ENCODE measurements at places on chromosomes 1 and 21. TPM values are rescaled to one million over a fixed set of nuclear protein-coding genes. Genes with fewer than 3 reads are reported as not detected.

MYOG gene
- total RNA-seq, result 171 TPM

C4BPA gene
- total RNA-seq, result not detected

GIPC2 gene
- 1.6 TPM for total RNA-seq

RPAP2 gene
- total RNA-seq, result 26.5 TPM

GUCA2B gene
- total RNA-seq, result not detected

PKP1 gene
- 4.9 TPM for total RNA-seq

EXTL1 gene
- 1.5 TPM for total RNA-seq

HSF2BP gene
- 0.23 TPM for total RNA-seq

ITGB3BP gene
- total RNA-seq, result 3.7 TPM

AIRE gene
- not detected for total RNA-seq

OR2T33 gene
- not detected for total RNA-seq

SLFNL1 gene
- total RNA-seq, result 0.16 TPM

NPHS2 gene
- not detected for total RNA-seq

CYP4Z1 gene
- 0.22 TPM for total RNA-seq

DPYD gene
- total RNA-seq, result 7.3 TPM

GJB5 gene
- total RNA-seq, result not detected

DMBX1 gene
- not detected for total RNA-seq

LRRN2 gene
- 1.1 TPM for total RNA-seq

ZNF648 gene
- not detected for total RNA-seq

IFT25 gene
- 4.9 TPM for total RNA-seq
